NT2/D1 (cell line): ENCODE measurements at places on chromosomes 3 and 15.
A peak's percentile ranks its signal among the peaks of the same experiment; 100 is the strongest.

DNA sequence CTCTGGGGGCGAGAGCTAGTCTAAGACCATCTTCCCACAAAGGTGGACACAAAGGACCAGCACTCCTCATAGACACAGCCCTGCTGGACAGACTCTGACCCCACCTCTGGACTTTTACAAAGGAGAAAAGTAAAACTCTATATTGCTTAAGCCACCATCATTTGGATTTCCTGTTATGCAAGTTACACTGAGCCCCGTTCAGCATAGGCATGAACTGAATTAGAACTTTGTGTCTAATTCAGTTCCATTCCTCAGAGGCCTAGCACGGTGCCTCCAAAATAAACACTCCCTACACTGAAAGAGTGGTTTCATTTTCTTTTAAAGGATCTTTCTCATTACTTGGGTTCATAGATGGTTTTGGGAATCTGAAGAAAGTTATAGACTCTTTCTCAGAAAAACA is 79.2 kb upstream of the OCA2 start:
- no peak for DNase-seq

DNA sequence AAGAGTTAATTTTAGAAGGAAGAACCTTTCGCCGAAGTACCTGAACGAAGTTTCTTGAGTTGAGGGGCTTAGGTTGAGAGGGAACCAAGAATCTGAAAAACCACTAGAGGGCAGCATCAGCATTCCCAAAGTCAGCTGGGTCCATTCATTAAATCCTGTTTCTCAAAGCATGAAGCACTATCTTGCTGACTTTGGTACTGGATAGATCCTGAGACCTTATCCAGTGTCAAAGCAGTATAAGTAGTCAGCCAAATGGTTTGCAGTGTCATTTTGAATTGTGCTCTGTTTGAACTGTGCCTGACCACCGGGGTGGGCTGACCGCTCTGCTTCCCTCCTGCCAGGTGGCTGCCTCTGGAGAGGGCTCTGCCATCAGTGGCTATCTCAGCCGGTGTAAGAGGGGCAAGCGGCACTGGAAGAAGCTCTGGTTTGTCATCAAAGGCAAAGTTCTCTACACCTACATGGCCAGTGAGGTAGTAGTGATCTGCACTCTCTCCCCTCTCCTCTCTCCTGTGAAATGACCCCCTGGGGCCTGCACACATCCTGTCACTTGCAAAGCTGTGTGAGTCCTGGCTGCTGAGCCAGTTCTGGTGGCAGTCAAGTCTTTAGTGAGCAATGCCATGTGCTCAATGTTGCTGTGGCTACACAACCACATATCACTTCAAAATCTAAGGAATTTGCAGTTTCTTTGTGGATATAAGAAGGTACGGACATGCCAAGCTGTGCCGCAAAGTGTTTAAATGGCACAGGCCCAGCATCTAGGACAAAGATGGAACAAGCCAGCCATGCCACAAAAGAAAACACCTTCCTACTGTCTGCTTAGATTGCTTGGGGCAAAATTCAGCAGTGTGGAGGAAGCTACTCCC is 21.4 kb upstream of the NR2C2 start:
- peak; percentile 70 for DNase-seq

GRCh38 chr3:61669668-61670299 is 108.4 kb downstream of the PTPRG start:
- DNase-seq: no peak

DNA sequence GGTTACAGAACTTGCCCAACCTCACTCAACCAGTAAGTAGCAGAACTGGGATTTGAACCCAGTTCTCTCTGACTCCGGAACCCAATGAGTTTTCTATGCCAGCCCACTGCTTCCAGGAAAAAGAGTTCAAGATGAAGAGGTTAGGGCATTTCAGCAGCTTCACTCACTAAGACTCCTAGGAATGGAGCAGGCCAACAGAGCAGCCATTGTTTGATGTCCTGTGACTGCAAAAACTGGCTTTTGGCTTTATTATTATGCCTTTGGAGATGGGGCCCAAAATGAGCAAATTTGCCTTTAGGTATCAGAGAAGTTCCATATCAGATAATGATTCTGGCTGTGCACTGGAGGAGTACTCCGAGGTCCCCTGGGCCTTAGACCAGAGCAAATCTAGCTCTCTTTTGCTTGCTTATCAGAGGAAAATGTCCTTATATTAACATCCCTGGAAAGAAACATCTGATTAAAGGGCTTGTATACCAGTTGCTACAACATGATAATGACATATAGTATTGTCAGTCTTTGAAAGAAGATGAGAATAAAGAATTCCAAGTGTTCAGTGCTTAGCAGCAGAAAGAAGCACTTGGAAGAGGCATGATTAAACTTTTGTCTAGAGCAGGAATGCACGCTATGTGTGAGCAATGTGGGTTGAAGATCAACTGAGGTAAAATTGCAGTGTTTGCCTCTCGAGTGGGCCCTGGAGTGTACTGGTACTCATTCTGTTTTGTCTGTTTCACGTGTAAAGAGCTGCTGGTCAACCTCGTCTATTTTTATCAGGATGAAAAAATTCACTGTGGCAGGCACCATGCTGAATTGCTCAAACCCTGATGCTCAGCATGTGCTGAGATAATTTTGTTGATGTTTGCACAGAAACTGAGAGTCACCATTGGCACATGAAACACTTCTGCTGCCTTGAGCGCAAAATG is 21.8 kb upstream of the KLHL24 start:
- DNase-seq: no peak

DNA sequence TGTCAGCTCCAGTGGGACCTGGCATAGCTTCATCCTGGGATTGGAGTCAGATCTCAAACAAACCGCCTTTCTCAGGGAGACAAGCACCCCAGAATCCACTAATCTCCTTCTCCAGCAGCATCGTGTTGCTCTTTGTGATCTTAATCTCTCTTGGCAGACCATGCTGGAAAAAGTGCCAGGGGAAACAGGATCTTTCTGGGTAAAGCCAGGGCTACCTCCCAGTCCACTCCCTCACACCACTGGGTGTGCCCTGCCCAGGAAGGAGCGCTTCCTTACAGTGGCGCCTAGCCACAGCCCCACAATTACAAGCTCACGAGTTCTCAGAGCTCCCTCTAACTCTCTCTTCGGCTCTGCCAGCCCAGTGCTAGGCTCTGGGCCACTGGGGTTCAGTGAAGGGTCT is 32.2 kb downstream of the RPLP1 start:
- no peak for DNase-seq

- no peak for DNase-seq
These were observed 250.3 kb upstream of the UBE2E2 start for GRCh38 chr3:22952860-22953259.

DNA sequence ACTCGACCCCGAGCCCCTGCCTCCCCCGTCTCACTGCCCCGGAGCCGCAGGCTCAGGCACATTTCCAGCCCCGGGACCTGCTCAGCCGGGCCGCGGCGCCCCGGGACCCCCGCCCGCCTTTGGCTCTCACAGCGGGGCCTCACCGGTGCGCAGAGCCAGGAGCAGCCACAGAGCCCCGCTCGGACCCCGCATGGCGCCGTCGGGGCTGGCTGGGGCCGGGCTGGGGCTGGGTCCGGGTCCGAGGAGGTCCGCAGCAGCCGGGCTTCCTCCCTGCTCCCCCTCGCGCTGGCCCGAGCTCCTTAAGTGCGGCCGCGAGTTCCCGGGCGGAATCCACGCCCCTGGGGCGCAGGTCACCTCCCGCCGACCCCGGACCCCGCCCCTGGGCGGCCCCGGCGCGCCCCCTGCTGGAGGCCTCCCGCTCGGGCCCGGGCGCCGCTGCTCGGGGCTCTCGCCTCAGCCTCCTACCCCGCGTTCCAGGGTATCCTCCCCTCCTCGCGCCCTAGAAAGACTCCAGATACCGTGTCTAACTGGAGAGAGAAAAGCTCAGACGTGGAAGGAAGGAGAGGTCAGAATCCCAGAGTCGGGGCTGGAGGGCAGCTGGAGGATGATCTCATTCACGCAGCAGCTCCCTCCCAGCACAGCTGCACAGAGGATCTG is at the start of gene MELTF:
Gene MELTF, minus strand, starts transcription at position 307 of the 657 bp plus-strand sequence. Its CDS starts 115 bp downstream, at position 192.
- peak; percentile 35 for DNase-seq

- no peak for DNase-seq
These were observed 634.0 kb downstream of the OTOL1 start for GRCh38 chr3:162130582-162130981.

DNA sequence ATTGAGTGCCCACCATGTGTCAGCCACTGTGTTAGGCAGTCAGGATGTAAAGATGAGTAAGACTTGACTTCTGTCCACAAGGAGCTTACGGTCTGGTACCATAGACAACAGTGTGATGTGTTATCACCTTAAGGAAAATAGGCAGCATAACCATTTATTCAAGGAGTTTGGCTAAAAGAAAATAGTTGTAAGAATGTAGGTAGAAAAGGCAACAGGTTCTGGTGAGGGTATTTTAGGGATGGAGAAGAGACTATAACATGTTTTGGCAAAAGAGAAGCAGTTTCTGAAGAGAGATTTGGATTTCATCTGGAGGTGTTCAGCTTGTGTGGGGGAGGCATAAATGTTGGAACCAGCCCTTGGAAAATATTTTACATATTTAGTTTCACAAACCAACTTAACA is 121.9 kb downstream of the HCN4 start:
- no peak for DNase-seq

DNA sequence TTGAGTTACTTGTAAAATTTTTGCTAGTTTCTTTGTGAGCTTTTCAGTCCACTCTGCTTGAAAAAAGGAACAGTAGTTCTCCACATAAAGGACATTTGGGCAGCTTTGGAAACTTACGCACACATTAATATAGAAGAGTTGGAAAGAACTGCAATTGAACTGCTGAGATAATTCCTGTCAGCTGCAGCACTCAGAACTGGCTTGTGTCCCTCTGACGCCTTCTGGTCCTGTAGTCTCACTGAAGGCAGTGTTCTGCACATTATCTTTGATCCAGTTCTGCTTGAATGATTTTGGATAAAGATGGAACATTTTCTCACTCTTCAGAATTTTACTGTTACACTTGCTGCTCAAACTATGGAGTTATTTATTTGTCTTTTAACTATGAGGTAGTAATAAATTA is 901.9 kb downstream of the OTOL1 start:
- no peak for DNase-seq

- DNase-seq: peak; percentile 79
These were observed 53.2 kb downstream of the LHFPL4 start for GRCh38 chr3:9500108-9501050.

DNA sequence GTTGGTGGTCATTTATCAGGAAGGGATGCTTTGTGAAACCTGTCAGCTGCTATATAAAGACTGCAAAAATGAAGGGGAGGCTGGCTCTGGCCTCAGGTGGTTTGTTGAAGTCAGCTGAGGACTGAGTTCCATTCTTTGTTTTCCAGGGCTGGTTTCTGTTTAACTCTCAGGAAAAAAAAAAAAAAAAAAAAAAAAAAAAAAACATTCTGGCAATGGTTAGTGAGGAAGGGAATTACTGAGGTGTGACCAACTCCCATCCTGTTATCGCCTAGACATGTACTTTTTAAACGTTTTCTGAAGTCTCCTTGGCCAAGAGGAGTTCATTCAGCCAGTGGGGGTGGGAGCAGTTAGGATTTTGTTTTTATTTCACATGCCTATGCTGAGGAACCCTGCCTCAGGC is 316.3 kb downstream of the OXSM start:
- DNase-seq: no peak

DNA sequence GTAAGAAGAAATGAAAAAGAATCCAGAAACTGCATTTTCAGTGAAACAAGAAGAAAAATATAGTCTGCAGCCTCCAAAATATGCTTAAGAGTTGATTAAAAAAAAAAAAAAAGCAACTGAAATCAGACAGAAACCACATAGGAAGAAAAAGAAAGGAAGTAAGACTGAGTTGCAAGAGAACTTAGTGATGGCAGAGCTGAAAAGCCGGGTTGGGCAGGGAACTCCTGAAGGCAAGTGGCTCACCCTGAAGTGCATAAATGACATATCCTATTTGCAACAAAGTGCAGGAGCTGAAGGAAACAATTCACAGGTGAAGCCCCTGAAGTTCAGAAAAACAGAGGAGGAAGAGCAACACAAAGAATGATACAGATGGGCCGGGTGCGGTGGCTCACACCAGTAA is 108.8 kb upstream of the SLC25A36 start:
- DNase-seq: no peak

GRCh38 chr3:42516443-42516842 is 14.0 kb downstream of the VIPR1 start:
- DNase-seq: no peak

DNA sequence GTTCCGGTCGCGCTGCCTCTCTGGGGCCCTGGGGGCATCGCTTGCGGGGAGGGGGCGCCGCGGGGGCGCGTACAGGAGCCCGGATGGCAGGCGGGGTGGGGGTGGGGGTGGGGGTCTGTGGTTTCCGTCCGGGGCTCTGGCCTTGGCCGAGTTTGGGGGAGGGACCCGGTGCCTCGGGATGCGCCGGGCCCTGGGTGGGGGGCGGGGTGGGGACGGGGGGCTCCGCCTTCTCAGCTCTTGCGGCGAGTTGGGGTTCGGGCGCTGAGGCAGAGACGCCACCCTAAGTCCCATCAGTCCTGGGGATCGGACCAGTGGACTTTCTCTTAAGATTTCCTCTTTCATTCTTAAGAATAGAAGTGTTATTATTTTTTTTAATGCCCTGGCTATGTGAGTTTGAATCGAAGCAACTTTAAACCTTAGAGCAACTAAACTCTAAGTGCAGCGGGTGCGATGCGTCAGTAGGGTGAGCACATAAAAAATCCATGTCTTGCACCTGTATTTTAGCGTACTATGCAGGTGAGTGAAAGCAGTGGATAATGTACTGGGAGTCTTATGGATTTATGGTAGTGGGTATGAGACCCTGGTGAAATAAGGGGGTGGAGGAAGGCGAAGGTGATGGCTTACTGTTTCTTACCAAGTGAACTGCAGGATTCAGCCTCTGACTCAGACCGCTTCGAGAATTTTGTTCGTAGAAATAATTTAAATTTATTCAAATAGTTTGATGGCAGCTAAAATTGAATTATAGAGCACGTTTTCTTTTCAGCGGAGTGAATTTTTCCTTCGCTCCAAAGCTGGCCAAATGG is 762 bp downstream of the CTNNB1 start:
- no peak for DNase-seq

- no peak for DNase-seq
These were observed 324.6 kb downstream of the MAGI1 start for GRCh38 chr3:65714134-65714533.

DNA sequence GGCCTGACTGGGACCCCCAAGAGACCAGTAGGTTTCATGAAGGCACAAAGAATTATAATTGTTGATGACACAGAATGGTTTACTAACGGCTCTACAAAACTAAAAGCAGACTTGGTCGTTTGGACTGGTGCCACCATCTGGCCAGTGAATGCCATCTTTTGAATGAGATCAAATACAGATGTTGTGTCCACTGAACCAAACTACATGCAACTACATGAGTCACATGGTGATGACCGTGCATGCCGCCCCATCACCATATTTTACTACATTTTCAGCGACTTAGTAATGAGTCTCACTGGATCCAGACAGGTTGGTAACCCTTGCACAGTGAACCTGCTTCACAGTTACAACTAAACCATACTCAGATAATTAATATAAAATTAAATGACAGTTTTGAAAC is 803.3 kb downstream of the DIPK2A start:
- DNase-seq: no peak
